RPMI8226 (cell line): ENCODE measurements at places on chromosomes 7 and 10.
A peak's percentile ranks its signal among the peaks of the same experiment; 100 is the strongest.

DNA sequence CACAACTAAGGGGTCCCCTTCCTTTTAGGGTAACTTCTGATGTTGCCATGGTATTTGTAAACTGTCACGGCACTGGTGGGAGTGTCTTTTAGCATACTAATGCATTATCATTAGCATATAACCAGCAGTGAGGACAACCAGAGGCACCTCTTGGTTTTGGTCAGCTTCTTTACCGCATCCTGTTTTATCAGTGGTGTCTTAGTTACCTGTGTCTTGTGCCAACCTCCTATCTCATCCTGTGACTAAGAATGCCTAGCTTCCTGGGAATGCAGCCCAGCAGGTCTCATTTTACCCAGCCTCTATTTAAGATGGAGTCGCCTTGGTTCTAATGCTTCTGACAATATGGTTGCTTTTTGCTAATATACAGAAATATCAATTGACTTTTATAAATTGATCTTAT lies 54.9 kb downstream of the AHCYL2 start:
- DNase-seq, result no peak

- DNase-seq, result no peak
Measured at GRCh38 chr10:21402606-21403083, 122.8 kb downstream of the SKIDA1 start.

DNA sequence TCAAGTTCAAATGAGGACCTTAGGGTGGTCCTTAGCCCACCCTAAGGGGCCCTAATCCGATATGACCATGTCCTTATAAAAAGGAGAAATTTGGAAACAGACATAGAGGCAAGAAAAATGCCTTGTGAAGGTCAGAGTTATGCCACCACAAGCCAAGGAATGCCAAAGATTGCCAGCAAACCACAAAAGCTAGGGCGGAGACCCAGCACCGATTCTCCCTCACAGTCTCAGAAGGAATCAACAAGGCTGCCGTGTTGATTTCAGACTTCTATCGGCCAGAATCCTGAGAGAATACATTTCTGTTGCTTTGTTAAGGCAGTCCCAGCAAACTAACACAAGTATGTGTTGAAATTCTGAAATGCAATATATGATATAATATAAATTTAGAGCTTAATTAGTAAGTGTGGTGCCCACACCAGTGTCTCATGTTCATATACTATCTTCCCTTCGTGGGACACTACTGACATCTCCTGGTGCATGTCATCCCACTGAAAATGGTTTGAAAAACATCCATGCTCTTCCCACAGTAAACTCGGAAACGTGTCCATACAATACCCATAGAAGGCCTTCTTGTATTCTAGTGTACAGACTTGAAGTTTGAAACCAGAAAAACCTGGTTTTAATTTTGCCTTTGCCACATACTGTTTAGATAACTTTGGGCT lies 349.0 kb downstream of the TNS3 start:
- DNase-seq, result no peak

DNA sequence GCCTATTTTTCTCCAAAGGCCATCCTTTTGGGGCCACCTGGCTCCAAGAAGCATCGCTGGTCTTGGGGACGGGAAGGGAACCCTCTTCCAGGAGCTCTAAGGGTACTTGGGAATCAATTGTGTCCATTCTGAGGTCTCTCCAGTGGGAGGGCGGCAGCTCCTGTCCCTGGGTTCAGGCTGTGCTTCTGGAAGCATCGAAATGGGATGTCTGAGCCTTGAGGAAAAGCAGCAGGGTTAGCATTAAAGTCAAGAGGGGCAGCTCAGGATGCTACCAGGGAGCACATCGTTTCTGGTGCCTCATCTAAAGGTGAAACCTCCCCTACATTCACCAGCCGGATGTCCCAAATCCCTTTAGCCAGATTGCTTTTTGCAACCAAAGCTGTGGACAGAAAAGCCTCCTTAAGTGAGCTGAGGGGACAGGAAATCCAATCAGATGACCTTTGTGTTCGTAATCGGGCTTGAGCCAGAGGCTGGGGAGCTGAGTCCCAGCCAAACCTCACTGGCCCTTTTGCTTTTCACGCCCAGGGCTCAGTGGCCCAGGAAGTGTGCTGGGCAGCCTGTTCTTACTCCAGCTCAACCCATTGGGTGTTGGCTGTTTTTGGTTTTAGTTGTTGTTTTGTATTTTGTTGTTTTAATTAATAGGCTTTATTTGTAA lies 88.8 kb upstream of the ANLN start:
- DNase-seq, result no peak

DNA sequence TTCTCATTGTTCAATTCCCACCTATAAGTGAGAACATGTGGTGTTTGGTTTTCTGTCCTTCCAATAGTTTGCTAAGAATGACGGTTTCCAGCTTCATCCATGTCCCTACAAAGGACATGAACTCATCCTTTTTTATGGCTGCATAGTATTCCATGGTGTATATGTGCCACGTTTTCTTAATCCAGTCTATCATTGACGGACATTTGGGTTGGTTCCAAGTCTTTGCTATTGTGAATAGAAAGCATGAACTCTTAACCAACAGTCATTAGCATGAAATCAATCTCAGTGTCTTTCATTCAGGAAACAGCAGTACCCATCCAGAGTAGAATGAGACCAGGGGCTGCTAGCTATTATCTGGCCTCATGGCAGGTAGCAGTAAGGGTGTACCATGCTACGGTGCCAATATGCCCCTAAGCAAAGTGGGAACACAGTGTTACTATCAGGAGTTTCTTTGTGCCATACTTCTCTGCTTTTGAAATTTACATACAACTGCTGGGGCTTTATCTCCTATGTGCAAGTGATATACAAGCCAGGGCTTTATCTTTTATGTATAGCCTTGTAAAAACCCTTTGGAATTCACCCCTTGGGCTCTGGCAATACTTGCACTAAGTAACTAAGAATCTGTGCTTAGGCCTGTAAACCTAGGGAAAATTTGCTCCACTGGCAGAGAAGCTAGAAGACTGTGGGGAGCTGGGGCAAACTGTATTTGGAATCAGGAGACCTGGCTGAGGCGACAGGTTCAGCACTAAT lies 5.4 kb downstream of the PON2 start:
- DNase-seq, result no peak

DNA sequence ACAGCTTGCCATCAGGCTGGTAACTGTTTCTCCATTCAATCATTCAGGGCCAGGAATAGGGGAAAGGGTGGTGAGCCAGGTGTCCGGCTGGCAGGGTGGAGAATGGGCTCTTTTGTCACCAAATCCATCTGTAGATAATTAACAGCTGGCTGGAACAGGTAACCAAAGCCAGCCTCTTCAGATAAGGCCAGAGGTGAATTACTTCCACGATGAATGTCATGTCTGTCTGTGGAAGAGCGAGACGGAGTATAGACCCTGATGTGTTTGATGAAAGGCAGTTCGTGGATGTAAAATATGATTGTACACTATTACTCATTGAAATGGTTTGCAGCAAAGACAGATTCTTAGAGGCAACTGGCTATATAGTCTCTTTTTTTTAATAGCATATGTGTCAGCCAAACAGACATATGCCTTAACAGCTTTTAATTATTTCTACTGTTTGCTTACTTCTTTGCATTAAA lies 149.8 kb downstream of the KLF6 start:
- no peak for DNase-seq

GRCh38 chr7:120996988-120997345 lies 8.5 kb downstream of the CPED1 start:
- no peak for DNase-seq

- peak; percentile 27 for DNase-seq
Measured at GRCh38 chr10:56622335-56622973, 261.4 kb upstream of the ZWINT start.

- DNase-seq, result no peak
Measured at GRCh38 chr10:49609283-49610113, 612 bp upstream of the SLC18A3 start.
